ENCODE measurements at places on chromosomes 7 and 10. TPM values are rescaled to one million over a fixed set of nuclear protein-coding genes. Genes with fewer than 3 reads are reported as not detected.
A peak's percentile ranks its signal among the peaks of the same experiment; 100 is the strongest.

TMEM72 gene
- not detected for total RNA-seq

DNA sequence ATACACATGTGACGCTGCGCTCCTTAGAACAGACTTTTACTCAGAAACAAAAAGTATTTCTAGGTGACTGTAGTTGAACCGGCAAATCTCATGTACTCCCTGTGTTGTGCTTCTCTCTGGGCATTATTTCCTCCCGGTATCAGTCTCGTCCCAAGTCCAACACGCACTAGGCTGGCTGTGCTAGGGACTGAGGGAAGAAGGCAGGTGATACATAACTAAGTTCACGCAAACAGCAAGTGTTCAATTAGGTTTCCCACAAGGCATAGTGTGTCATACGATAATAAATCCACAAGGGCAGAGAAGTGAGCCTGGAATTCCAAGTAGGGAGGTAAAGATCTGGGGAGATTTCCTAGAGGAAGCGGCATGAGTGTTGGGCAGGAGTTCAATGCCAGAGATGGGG is 20.4 kb downstream of the FAM53B start:
- no peak for DNase-seq
- H3K36me3 ChIP-seq: peaks cover 3% of the 10 kb centered on the region
- H3K4me3 ChIP-seq: no peak overlapping the region
- H3K4me1 ChIP-seq: peaks cover 11% of the 10 kb centered on the region
- no peak overlapping the region for H3K27ac ChIP-seq

DNA sequence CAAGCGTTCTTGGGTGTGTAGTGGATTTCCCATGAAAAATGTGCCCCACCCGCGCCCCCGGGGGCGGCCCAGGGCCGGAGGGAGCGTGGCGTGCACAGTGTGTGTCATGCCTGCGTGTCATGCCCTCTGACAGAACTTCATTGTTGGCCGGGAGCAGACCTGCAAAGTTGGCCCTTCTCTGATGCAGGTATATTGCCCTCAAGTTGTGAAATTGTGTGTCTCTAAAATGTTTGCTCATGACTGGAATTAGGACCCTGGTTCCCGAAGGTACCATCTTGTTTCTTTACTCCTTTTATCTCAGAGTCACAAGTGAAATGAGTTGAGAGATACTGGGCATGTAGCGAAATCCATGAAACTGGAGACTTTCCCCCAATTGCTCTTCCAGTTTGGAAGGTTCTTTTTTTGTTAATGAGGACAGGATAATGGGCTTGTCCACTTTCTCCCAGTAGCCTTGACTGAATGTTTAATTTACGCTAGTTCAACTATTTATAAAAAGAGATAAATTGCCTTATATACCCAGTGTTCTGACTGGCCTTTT is 26.2 kb downstream of the ADK start:
- DNase-seq: no peak
- H3K4me3 ChIP-seq: peak overlapping the region; percentile 89

- peaks cover 5% of the 10 kb centered on the region for H3K4me1 ChIP-seq
- H3K27ac ChIP-seq: no peak overlapping the region
- H3K4me3 ChIP-seq: no peak overlapping the region
- no peaks in the 10 kb centered on the region for H3K27me3 ChIP-seq
- no peaks in the 10 kb centered on the region for H3K36me3 ChIP-seq
- DNase-seq: no peak
Observed at GRCh38 chr7:21996641-21997040, 50.9 kb upstream of the CDCA7L start.

TEX47 gene
- not detected for total RNA-seq

GRCh38 chr7:83655951-83656556 is 7.1 kb upstream of the SEMA3E start:
- no peak overlapping the region for H3K27ac ChIP-seq
- no peak overlapping the region for H3K4me3 ChIP-seq
- no peaks in the 10 kb centered on the region for H3K36me3 ChIP-seq
- H3K27me3 ChIP-seq: peaks cover 5% of the 10 kb centered on the region
- no peaks in the 10 kb centered on the region for H3K4me1 ChIP-seq

DNA sequence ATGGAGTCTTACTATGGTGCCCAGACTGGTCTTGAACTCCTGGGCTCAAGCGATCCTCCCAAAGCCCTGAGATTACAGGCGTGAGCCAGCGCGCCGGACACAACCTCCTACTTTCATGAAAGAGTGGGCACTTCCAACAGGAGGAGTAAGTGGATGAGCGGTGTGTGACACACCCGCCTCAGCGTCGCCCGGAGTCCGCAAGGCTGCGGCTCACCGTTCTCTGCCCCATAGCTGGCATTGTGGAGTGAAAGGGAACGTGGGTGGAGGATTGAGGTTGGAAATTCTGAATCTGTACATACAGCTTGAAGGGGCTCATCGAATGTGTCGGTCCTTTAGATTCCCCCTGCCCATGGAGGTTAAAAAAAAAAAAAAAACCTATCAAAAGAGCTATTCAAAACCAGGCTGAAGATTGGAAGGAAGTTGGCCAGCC is 524 bp upstream of the PRXL2A start:
- no peak for DNase-seq
- peaks cover 52% of the 10 kb centered on the region for H3K4me1 ChIP-seq
- peak overlapping the region; percentile 78 for H3K4me3 ChIP-seq
- H3K36me3 ChIP-seq: no peaks in the 10 kb centered on the region
- peaks cover 9% of the 10 kb centered on the region for H3K27me3 ChIP-seq
- H3K27ac ChIP-seq: peak overlapping the region; percentile 11

- DNase-seq: no peak
- H3K27me3 ChIP-seq: no peaks in the 10 kb centered on the region
- peaks cover 7% of the 10 kb centered on the region for H3K4me1 ChIP-seq
- no peaks in the 10 kb centered on the region for H3K36me3 ChIP-seq
- no peak overlapping the region for H3K27ac ChIP-seq
Observed at GRCh38 chr10:79342295-79342761, 4.9 kb upstream of the PPIF start.

GRCh38 chr10:5568984-5569383 is 44.2 kb downstream of the CALML3 start:
- H3K4me1 ChIP-seq: peaks cover 23% of the 10 kb centered on the region
- no peak overlapping the region for H3K4me3 ChIP-seq
- no peak overlapping the region for H3K27ac ChIP-seq
- no peaks in the 10 kb centered on the region for H3K36me3 ChIP-seq

SPRN gene
- total RNA-seq: 2.2 TPM

AFAP1L2 gene
- total RNA-seq: 5.7 TPM

DNA sequence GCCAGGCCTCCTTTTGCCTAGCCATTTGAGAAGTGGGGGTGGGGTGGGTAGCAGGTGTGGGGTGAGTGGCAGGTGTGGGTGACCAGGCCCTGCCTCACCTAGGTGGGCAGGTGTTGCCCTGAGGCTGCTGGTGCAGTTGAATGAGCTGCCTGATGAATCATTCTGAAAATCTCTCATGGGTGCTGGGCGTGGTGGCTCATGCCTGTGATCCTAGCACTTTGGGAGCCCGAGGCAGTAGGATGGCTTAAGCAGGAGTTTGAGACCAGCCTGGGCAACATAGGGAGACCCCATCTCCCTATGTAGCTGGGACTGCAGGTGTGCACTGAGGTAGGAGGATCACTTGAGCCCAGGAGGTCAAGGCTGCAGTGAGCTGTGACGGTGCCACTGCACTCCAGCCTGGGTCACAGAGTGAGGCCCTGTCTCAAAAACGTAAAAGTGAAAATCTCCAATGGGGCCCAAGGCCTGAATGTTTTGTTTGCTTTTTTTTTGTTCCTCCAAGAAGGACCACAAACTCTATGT is 17.7 kb downstream of the TSPAN14 start:
- H3K4me1 ChIP-seq: peaks cover 44% of the 10 kb centered on the region
- H3K27ac ChIP-seq: no peak overlapping the region
- H3K4me3 ChIP-seq: no peak overlapping the region
- peaks cover 6% of the 10 kb centered on the region for H3K36me3 ChIP-seq
- no peak for DNase-seq
- no peaks in the 10 kb centered on the region for H3K27me3 ChIP-seq

- no peaks in the 10 kb centered on the region for H3K27me3 ChIP-seq
- no peak overlapping the region for H3K4me3 ChIP-seq
- peaks cover 7% of the 10 kb centered on the region for H3K36me3 ChIP-seq
- H3K4me1 ChIP-seq: peaks cover 20% of the 10 kb centered on the region
- DNase-seq: no peak
- H3K27ac ChIP-seq: no peak overlapping the region
Observed at GRCh38 chr10:58348571-58349033, 13.8 kb downstream of the UBE2D1 start.

GRCh38 chr10:16995867-16996529 is 133.6 kb downstream of the CUBN start:
- no peak for DNase-seq
- peaks cover 50% of the 10 kb centered on the region for H3K4me1 ChIP-seq
- no peaks in the 10 kb centered on the region for H3K27me3 ChIP-seq

DNA sequence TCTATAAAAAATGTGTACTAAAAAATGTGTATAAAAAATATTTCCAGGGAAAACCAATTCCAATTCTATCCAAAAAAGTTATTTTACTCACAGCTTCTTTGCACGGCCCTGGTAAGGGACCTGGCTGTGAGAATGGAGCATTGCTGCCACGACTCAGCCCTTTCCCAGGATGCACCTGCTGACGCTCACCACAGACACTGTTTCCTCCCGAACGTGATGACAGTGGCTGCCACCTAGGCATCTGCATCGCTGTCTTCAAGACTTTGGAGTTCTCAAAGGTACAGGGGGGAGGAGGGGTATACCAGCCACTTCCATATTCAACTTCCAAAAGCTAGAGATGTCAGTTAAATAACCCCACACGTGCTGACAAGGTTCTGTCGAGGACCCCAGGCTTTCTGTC is 23.9 kb upstream of the PTPRN2 start:
- H3K4me1 ChIP-seq: peaks cover 12% of the 10 kb centered on the region
- no peaks in the 10 kb centered on the region for H3K36me3 ChIP-seq
- DNase-seq: peak; percentile 34
- H3K4me3 ChIP-seq: no peak overlapping the region
- H3K27me3 ChIP-seq: no peaks in the 10 kb centered on the region
- H3K27ac ChIP-seq: no peak overlapping the region

GRCh38 chr7:158587162-158588084 is at the start of gene PTPRN2:
PTPRN2 (minus strand) TSS chr7:158587823.
- H3K27me3 ChIP-seq: peaks cover 9% of the 10 kb centered on the region
- no peaks in the 10 kb centered on the region for H3K36me3 ChIP-seq
- DNase-seq: peak; percentile 90
- peak within 1 kb of the TSS; percentile 55 for H3K4me3 ChIP-seq
- peaks cover 5% of the 10 kb centered on the region for H3K4me1 ChIP-seq

GRCh38 chr7:102830197-102830596 is 81.4 kb downstream of the FAM185A start:
- H3K4me1 ChIP-seq: peaks cover 26% of the 10 kb centered on the region
- H3K27ac ChIP-seq: no peak overlapping the region
- peaks cover 15% of the 10 kb centered on the region for H3K36me3 ChIP-seq
- no peak for DNase-seq
- H3K4me3 ChIP-seq: no peak overlapping the region
- no peaks in the 10 kb centered on the region for H3K27me3 ChIP-seq

- no peaks in the 10 kb centered on the region for H3K4me1 ChIP-seq
- no peaks in the 10 kb centered on the region for H3K36me3 ChIP-seq
- no peak overlapping the region for H3K4me3 ChIP-seq
- DNase-seq: no peak
- no peaks in the 10 kb centered on the region for H3K27me3 ChIP-seq
Observed at GRCh38 chr10:120573355-120573754, 116.3 kb downstream of the PLPP4 start.

CRYGN gene
- not detected for total RNA-seq

VSIR gene
- 0.16 TPM for total RNA-seq

PRXL2A gene
- total RNA-seq: 56.8 TPM

DNA sequence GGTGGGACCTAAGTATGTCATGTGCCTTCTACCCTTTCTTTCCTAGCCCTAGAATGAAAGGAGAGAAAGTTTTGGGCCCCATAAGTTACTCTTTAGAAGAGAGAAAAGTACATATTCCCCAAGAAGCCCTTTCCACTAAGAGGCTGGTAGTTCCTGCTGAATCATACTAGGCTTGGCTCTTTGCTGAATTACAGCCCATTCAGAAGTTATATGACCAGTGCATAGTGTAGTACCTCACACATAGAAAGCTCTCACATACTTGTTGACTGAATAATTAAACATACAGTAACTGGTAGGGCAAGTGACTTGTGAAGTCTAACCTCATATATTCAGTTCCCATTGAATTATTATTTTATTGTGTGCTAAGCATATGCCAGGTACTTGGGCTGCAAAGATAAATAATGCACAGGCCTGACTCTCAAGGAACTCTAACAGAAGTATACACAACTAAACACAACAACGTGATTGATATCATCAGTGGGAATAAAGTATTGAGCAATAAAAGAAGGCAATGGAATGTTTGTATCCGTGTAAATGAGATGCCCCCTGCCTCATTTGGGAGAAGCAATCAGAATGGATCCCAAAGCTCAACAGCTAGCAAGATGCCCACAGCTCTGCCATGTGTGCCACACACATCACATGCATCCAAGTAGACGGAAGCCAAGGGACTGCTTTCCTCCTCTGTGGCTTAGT is 38.9 kb upstream of the UBN2 start:
- H3K27ac ChIP-seq: no peak overlapping the region
- H3K36me3 ChIP-seq: peaks cover 16% of the 10 kb centered on the region
- no peaks in the 10 kb centered on the region for H3K27me3 ChIP-seq
- no peaks in the 10 kb centered on the region for H3K4me1 ChIP-seq

DNA sequence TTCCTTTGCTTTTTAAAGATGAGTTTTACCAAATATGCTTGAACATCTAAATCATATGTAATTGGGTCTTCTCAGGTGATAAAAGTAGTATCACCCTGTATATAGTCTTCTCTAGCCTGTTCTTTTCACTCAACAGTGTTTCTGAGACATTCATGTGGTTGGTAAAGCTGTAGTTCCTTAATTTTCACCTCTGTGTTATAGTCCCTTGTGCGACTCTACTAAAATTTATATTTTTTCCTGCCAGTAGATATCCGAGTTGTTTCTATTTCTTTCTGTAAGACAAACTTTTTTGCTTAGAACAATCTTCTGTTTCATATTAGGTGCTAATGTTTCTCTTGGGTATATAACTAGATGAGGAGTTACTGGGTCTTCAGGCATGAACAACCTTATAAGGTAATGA is 35.6 kb downstream of the SYPL1 start:
- H3K36me3 ChIP-seq: no peaks in the 10 kb centered on the region
- H3K4me1 ChIP-seq: no peaks in the 10 kb centered on the region
- H3K4me3 ChIP-seq: no peak overlapping the region
- no peak for DNase-seq
- H3K27ac ChIP-seq: no peak overlapping the region
- H3K27me3 ChIP-seq: peaks cover 13% of the 10 kb centered on the region

OIT3 gene
- 0.21 TPM for total RNA-seq

GRCh38 chr7:158407581-158408317 is 179.9 kb downstream of the PTPRN2 start:
- no peak overlapping the region for H3K4me3 ChIP-seq
- H3K27me3 ChIP-seq: no peaks in the 10 kb centered on the region
- no peaks in the 10 kb centered on the region for H3K4me1 ChIP-seq

WDR86 gene
- not detected for total RNA-seq

Data from osteocyte (in vitro differentiated cells).